ENCODE measurements at places on chromosomes 11 and 22.

- no peak for DNase-seq
Observed at GRCh38 chr22:35394011-35394312, 6.0 kb upstream of the MCM5 start.

DNA sequence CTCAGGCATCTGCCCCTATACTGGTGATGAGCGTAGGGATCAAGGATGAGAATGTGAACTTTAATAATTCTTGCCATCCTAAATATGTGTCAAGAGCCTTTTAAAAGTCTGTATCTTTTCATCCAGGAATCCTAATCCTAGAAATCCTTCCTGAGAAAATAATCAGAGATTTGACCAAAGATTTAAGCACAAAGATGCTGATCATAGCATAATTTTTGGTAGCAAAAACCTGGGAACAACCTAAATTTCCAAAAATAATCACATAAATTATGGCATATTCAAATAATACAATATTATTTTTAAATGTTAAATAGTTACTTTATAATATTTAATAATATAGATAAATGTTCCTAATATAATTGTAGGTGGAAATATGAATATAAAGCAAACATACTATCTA lies 76.1 kb downstream of the SERGEF start:
- DNase-seq: no peak

DNA sequence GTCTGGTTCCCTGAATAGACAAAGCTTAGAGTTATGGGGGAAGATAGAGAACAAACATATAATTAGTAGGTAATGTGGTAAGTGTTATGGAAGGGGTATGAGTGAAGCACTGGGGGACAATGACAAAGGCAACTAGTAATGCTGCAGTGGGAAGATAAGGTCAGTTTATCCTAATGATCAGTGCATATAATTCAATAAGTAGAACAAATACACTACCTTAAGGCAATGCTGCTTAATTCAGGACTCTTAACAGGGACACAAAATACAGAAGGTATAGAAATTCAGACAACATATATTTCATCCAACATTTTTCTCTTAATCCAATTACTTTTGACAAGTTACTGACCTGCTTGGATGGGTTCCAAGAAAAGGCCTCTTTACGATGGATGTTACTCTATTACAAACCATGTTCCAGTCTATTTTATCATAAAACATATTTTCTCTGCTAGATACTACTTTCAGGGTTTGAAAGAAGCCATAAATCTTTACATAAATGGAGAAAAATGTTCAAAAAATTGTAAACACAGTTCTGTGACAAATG lies 1186.2 kb downstream of the LRRC4C start:
- DNase-seq: no peak

- DNase-seq: no peak
Observed at GRCh38 chr22:40726514-40726913, 47.2 kb downstream of the MCHR1 start.

DNA sequence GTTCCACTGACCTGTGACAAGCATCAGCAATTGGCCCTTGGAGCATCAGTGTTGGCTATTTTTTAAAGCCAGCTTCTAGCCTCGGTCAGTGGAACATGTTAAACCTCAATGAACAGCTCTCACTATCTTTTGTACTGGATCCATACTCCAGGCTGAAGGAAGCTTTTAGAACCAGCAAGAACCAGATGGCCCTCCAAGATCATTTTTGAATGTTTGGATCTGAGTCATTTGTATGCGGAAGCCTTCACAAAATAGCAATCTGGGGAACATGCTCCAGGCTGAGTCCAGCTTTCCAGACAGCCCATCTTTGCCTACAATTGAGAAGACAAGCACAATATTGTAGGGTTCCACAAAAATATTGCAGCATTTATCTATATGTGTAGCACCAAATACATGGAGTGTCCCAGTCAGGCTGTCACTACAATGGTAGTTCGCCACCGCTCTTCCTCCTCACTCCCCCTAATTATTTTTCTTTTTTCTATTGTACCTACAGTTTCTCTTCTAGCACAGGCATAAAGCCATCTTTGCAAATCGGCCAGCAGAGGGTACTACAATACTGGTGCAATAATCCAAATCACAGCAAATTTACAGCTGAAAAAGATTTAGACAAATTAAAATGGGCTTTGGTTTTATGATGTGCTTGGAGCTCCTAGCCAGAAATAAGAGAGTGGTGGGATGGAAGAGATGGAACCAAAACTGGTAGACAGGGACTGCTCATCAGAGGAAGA lies 177.4 kb upstream of the BLID start:
- DNase-seq: no peak

DNA sequence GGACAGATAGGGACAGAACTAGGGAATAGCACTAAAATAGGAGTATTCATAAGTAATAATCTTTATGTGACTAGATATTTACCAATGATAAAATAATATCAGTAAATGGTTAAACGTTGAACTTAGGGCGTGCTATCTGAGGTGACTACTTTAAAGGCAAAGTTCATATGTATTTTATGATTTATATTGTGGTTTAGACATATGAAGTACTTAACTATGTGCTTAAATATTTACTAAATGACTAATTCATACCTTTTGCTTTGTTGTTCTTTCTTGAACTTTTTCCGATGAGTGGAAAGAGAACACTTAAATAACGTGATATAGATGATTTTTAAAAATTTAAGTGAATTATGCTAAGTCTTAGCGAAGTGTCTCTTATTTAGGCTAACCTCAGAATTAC lies 14.7 kb downstream of the LUZP2 start:
- peak; percentile 40 for DNase-seq
